Naive thymus-derived CD4-positive, alpha-beta T cell (primary cell): ENCODE measurements at places on chromosomes 1 and 21. TPM values are rescaled to one million over a fixed set of nuclear protein-coding genes. Genes with fewer than 3 reads are reported as not detected.

FCRL4 gene
- not detected for polyA plus RNA-seq

KRTAP13-3 gene
- polyA plus RNA-seq: not detected

RHBG gene
- polyA plus RNA-seq: not detected

TEKT2 gene
- polyA plus RNA-seq: not detected

- DNase-seq: peak; percentile 27
Measured at GRCh38 chr1:154405747-154406571, 816 bp downstream of the IL6R start.

DNA sequence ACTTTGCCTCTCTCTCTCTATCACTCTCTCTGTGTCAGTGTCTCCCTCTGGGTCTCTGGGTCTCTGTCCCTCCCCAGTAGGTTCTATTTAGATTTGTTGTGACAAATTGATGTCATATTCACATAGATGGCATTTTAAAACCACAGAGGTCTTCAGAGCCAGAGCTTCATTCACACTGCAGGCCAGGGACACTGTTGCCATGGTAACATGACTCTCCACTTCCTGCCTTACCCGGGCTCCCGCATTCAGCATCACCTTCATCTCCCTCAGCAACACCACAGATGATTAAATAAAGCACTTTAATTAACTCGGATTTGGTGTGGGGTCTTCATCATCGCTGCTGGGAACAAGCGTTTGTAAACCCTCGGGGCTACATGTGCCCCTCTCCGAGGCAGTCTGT is 132.6 kb downstream of the ETS2 start:
- peak; percentile 14 for DNase-seq

GRCh38 chr1:244854865-244855578 is 9.3 kb downstream of the HNRNPU start:
- no peak for DNase-seq

CSTB gene
- polyA plus RNA-seq: 52.2 TPM

DNA sequence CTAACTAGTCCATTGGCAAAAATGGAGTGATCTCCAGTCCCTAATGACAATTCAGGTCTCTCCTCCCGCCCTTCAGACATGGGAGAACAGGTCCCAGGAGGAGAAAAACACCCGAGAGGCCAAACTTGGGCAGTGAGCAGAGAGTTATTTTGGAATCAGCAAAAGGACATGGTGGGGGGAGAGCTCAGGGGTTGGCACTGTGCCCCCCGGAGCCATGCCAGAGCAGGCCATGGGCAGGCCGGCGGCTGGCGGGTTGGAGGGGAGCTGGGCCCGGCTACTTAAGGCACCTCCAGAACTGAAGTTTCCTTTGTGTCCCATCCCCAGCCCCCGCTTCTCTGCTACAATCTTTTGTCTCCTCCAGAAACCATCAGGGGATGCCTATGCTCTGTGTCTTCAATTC is 7.1 kb downstream of the LGR6 start:
- DNase-seq: no peak

- no peak for DNase-seq
Measured at GRCh38 chr1:15963968-15964648, 11.8 kb downstream of the ZBTB17 start.

IL12RB2 gene
- polyA plus RNA-seq: 0.47 TPM

HSD11B1 gene
- polyA plus RNA-seq: 0.18 TPM

DNA sequence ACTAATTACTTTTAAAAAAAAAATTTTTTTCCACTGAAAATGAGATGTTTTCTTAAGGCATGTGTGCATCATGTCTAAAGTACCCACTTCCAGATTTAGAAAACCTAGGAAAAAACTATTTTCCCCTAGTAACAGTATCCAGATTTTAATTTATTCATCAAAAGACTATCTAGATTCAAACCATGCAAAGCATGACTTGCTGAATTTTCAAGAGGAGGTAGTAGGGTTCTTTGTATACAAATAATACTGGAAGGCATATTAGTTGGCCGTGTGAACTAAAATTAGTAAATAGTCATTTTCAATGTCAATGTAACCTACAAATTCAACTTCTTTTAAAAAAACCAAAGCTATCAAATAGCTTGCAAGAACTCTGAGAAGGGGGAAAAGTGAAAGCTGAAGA is 189.5 kb downstream of the CLEC20A start:
- DNase-seq: no peak

DNA sequence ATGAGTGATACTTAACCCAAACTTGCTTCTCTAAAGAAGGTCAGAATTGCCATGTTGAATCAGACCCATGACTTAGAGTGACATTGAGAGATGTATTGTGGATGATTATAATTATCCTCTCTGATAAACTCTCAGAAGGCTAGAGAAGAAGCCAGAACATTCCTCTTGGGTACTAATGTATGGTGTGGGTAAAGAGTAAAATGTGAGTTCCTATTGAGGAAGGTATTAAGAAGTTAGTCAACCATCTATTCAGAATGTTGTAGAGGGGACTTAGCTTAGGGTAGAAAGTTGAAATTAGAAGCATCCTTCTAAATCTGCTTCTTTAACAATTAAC is 7.3 kb downstream of the GMEB1 start:
- DNase-seq: no peak

TIPRL gene
- 22.9 TPM for polyA plus RNA-seq

KRTAP7-1 gene
- polyA plus RNA-seq: not detected

DNA sequence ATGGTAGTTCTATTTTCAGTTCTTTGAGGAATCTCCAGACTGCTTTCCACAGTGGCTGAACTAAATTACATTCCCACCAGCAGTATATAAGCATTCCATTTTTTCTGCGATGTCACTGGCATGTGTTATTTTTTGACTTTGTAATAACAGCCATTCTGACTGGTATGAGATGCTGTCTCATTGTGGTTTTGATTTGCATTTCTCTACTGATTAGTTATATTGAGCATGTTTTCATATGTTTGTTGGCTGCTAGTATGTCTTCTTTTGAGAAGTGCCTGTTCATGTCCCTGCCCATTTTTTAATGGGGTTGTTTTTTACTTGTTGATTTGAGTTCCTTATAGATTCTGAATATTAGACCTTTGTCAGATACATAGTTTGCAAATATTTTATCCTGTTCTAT is 87.9 kb downstream of the RPS6KC1 start:
- no peak for DNase-seq

- DNase-seq: no peak
Measured at GRCh38 chr1:109249654-109250401, 489 bp downstream of the CELSR2 start.

DNA sequence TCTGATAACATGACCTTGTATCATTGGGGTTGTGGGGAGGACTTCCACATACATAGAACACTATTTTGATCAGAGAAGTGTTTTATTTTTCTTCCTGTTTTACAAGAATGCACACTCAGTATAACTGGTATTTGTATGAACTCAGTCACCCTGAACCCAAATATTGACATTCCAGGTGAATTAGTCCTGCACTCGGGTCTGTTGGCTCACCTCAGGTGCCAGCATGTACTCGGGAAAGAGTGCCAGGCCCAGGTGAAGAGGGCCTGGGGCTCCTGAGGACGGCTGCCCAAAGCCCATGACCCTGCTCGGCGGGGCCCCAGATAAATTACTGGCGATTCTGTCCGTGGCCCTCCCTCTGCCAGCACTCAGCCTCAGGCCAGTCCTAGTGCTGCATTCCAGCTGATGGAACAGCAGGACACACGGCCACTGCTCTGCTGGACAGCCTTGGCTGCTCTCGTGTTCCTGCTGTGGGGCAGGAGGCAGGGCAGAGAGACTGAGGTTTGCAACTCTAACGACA is 75.4 kb upstream of the TMPRSS2 start:
- no peak for DNase-seq

DNA sequence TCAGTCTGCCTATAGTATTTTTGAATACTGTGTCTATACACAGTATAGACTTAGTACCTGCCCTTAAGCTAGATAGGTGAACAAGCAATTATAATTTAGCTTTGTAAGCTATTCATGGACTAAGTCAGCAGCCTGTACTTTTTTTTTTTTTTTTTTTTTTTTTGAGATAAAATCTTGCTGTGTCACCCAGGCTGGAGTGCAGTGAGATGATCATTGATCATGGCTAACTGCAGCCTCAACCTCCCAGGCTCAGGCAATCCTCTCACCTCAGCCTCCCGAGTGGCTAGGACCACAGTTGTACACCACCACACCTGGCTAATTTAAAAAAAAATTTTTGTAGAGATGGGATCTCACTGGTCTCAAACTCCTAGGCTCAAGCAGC is 17.3 kb downstream of the ITSN1 start:
- DNase-seq: no peak

CLCA4 gene
- polyA plus RNA-seq: not detected

- no peak for DNase-seq
Measured at GRCh38 chr1:119779869-119780356, 11.2 kb upstream of the HMGCS2 start.

HHAT gene
- polyA plus RNA-seq: 0.99 TPM

TSPAN1 gene
- not detected for polyA plus RNA-seq

- DNase-seq: no peak
Measured at GRCh38 chr1:10561955-10562354, 87.2 kb downstream of the PEX14 start.

DNA sequence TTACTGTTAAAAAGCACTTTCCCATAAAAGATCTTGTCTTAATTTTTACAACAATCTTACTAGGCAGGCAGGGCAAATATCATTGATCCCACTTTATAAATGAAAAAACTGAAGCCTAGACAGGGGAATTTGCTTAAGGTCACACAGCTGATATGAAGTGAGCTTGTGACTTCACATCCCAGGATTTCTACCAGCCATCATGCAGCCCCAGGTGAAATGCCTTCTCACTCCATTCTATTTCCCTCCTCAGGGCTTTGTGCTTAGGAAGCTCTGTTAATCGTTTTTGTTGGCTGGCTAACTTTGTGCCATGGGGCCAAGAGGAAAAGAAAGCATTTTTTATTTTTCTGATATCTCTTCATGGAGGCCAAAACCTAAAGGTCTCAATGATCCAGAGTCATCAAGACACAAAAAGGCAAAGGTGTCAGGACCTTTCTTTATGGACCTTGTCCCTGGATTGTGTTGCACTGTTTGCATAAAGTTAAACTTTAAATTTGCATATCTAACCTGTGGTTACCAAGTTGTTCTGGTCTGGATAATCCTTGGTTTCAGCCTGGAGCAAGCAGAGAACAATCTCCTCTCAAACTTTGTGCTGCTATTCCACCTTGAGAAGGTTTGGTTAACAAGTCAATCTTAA is 44.8 kb upstream of the ZNF326 start:
- no peak for DNase-seq

DNA sequence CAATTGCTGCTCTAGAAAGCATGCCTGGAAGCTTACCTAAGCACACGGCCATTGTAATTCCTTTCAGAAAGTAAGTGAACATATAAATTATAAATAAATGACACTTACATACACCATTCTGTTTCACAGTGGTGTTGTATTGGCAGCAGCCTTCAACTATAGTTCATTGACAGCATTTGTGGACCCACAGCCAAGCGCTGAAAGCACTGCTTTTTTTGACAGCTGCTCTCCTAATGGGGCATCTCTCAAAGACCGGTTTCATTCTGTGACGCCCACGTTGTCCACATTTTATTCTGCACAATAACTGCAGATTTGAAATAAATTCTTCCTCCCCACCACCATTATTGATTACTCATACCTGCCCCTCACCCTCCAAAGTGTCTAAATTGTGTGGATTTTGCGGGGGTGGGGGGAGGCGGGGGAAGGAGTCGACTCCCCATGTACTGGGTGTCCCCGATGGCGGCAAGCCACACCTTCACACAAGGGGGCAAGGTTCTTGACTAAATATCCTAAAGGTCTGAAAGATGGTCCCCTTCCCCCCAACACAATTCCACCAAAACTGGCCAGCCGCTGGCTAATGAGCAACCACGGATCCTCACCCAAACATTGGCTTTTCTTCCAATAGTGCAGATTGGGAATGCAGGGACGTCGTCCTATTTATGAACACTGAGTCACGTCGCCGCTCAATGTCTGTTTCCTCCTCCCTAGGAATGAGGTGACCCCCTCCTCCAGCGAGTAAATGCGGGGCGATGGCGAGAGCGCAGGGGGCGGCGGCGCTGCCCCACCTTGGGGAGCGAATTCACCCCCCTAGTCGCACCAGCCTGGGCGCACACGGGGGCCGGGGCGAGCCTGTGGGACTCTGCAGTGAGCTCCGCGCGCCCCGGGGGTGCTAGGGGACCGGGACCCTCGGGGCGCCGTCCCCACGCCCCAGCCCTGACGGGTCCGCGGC is 960 bp downstream of the RCAN1 start:
- peak; percentile 7 for DNase-seq

DNA sequence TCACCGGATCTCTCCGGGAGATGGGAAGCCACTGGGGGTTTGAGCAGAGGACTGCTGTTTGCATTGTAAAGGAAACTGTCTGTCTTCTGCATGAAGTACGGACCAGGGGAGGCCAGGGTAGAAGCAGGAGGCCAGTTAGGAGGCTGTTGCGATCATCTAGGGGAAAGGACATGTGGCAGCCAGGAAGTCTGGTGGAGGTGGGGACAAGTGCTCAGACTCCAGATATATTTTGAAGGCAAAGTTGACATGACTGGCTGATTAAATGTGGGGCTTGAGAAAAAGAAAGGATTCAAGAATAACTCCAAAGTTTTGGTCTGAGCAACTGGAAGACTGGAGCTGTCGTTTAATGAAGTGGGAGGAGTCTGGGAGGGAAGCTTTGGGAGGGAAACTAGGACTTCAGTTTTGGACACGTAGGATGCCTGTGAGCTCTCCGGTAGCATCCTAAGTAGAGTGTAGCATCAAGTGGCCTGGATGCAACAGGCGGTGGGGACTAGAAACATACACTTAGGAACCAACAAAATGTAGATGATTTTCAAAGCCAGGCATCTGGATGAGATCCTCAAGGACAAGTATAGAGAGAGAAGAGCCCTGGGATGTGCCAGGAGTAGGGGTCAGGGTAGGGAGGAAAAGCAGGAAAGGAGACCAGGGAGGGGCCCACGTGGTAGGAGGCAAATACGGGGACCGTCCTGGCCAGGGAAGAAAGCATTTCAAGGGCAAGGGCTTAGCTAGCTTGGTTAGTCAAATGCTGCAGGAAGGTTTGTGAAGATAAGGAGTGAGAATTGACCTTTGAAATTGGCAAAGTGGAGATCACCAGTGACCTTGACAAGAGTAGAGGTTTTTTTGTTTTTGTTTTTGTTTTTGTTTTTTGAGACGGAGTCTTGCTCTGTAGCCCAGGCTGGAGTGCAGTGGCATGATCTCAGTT is 3.7 kb upstream of the C1orf210 start:
- no peak for DNase-seq

- no peak for DNase-seq
Measured at GRCh38 chr1:29697391-29697780, 461.1 kb downstream of the PTPRU start.

AKNAD1 gene
- polyA plus RNA-seq: not detected

TMCC2 gene
- 0.30 TPM for polyA plus RNA-seq

- no peak for DNase-seq
Measured at GRCh38 chr1:61687901-61688300, 37.0 kb downstream of the TM2D1 start.

ZYG11A gene
- not detected for polyA plus RNA-seq

GJA8 gene
- not detected for polyA plus RNA-seq
